ENCODE measurements at places on chromosomes 5 and 9. TPM values are rescaled to one million over a fixed set of nuclear protein-coding genes. Genes with fewer than 3 reads are reported as not detected.

The FOXI1 gene
- total RNA-seq, result not detected

The IL13 gene
- not detected for total RNA-seq

The PTPRD gene
- total RNA-seq, result 4.4 TPM

GRCh38 chr5:116404016-116404415 is 170.6 kb downstream of the SEMA6A start:
- DNase-seq, result no peak

DNA sequence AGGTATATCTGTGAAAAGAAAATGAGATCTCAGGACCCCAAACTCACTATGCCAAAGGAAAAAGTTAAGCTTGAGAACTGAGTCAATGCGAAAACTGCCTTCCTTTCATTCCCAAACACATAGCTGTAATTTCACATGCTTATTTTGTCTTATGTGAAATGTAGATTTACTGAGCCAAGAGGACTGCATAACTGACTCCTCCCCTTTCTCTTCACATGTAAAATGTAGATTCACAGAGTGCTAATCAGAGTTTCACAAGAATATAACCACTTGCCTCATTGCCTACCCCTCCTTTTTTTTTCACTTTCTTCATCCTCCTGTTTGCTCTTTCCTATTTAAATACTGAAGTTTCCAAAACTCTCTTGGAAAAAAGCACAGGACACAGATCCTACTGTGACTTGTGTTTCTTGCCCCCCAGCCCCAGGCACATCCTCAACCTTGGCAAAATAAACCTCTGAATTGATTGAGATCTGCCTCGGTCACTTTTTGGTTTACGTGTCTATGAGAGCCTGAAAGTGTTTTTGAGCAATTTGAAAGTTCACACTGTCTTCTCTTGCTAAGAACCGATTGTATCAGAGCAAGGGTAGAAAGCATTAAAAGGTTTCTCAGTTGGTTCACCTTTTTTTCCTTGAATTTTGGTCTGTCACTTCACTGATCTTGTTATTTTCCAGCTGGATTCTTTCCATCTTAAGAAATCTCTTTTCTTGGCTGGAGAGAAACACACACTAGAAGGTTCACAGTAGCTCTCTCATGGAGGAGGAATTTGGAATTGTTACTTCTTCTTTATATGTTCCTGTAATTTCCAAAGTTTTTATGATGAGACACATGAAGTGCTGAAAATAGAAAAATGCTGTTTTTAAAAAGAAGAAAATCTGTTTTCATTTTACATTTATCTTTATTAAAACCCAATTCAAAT is 44.8 kb upstream of the SNAPC3 start:
- no peak for DNase-seq

DNA sequence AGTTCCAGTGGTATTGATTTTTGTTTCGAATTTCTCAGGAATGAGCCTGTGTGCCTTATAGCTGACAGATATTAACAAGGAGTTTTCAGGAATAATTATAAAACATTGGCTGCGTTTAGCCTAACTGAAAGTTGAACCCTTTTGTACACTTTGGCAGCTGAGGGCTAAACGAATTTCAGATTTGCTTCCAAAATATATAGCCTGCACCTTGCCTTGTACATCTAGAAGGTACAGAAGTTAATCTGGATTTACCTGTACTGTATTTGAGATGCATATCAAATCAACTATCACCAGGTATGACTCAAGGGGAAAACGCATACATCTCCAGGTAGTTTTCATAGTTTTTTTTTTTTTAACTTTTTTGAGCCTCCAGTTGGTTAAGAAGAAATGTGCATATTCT is 1.9 kb upstream of the MSX2 start:
- no peak for DNase-seq

All from osteocyte (in vitro differentiated cells).